ENCODE measurements at places on chromosomes 3 and 15. TPM values are rescaled to one million over a fixed set of nuclear protein-coding genes. Genes with fewer than 3 reads are reported as not detected.

GRCh38 chr15:88894348-88894818 lies 961 bp downstream of the HAPLN3 start:
- peak; percentile 61 for DNase-seq

- DNase-seq, result no peak
Observed at GRCh38 chr15:85782064-85782463, 12.7 kb downstream of the KLHL25 start.

DNA sequence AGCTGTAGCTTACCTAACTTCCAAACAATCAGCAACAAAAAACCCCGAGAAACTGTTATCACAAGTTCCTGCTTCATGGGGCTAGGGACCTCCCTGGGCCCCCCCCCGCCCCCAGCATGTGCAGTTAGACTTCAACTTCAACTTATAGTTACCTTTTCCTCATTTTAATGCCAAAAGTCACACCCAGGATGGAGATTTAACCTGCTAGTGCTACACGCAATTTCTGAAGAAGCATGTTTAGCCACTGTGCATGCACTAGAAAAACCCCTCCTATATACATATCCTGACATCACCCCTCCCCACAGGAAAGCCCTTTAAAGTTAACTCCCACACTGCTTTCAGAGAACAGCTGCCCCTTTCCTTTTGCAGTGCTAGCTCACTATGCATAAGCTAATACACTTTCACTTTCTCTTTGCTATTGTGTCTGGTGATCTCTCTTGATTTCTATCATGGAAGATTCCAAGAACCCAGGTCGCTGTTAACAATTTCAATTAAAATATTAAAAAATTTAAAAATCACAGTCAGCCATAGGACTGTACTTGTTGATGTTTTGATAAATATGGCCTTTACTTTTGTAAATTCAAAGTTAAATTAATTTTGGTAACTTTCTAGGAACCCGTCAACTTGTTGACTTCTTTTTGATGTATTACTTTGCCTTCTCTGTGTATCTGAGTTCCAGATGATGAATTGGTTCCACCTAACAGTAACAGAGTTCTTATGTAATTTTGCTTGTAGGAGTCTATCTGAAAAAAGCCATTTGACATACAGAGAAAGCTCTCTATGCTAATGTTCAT lies 75.2 kb upstream of the ACAD9 start:
- DNase-seq, result peak; percentile 78

DNA sequence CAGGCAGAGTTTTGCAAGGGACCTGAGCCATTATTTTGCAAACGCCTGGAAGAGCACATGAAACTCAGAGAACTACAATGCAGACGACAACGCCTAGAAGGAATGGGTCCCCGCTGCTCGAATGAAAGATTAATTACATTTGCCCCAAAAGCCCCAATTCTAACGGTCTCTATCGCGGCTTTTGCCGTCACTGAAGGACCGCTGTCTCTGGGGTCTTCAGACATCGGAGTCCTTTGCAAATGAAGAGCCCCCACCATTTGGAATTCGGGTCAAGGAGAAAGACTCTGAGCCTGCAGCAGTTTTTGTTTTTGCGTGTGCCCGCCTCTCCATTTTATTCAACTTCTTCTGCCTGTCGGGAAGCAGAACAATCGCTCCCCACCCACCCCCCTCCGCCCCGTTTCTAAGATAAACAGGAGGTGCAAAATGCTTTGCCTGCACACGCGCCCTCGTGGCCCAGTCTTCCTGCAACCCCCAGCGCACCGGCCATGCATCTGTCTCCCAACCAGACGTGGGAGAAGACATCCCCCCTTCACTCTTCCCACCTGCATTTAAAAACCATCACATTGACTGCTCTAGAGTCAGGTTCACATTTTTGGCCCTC lies 13.5 kb downstream of the SOX2 start:
- DNase-seq, result no peak

DNA sequence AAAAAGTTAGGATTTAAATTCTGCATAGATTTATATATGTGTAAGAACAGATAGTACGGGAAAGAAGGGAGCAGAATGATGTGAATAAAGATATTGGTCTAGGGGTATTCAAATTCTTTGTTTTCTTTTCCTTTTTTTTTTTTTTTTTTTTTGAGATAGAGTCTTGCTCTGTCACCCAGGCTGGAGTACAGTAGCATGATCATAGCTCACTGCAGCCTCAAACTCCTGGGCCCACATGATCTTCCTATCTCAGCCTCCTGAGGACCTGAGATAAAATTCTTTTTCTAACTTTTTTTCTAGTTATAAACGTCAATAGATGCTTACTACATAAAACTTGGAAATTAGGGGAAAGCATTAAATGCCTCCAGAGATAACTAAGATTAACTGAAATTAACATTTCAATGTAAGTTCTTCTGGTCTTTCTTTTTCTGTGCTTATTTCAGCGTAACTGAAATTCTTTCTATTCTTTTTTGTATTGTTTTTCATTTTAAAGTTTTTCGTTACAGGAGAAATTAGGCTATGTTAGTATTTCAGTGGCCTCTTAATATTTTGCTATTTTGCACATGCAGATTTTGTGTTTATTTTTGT lies 29.2 kb downstream of the UBE2Q2 start:
- no peak for DNase-seq

DNA sequence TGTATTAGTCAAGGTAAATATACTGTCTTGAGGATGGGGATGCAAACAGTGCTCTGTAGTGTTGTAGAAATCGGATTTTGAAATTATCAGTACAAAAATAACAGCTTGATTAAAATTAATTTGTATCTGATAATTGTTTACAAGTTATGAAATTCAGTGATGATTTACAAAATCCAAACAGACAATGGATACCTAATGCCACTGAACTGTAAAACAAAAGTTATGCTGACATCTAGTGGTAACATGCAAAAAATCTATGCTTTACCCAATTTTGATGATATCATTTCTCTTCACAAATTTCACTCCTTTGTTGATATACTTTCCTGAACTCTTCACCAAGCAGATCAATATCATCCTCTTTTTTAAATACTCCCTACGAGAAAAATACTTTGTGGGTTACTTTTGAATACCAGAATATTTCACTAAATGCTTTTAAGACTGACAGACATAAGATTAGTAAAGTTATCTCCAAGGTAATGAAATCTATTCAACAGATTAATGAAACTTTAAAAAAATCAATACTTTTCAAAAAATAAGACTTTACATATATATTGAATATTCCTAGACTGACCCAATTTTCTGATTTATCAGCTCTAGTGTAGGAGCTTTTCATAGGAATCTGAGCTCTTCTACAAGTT lies 36.0 kb downstream of the MNS1 start:
- DNase-seq, result peak; percentile 46

DNA sequence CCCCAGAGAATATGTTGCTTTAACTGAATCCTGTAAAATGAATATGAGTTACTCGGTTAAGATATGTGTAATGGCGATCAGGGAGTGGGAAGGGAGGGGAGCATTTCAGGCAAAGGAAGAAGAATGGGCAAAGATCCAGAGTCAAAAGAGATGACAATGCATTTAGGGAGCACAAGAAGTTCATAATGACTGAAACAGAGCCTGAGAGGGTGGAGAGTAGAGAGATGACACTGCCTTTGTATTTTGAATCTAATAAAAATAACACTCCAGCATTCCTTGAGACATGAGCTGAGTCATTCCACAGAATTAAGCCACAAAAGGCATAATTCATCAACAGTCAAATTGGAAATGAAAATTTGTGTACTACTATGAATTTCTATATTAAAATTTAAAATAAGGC lies 105.3 kb upstream of the PEX5L start:
- DNase-seq, result no peak

DNA sequence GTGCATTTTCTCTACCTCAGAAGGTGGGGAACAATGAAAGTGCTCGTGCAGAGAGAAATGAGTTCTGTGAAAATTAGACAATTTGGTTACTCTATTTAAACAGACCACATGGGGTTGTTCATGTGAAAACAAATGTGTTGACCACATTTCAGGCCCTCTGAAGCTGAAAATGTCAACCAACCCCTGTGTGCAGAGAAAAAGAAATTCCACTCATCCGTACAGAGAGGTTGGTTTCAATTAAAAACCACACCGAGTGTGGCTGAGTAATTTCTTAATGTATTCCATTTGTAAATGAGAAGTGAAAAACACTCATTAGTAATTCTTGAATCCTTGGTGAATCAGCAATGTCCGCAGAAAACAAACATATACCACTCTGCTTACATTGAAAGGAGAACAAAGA lies 46.9 kb upstream of the SLC7A14 start:
- no peak for DNase-seq

DNA sequence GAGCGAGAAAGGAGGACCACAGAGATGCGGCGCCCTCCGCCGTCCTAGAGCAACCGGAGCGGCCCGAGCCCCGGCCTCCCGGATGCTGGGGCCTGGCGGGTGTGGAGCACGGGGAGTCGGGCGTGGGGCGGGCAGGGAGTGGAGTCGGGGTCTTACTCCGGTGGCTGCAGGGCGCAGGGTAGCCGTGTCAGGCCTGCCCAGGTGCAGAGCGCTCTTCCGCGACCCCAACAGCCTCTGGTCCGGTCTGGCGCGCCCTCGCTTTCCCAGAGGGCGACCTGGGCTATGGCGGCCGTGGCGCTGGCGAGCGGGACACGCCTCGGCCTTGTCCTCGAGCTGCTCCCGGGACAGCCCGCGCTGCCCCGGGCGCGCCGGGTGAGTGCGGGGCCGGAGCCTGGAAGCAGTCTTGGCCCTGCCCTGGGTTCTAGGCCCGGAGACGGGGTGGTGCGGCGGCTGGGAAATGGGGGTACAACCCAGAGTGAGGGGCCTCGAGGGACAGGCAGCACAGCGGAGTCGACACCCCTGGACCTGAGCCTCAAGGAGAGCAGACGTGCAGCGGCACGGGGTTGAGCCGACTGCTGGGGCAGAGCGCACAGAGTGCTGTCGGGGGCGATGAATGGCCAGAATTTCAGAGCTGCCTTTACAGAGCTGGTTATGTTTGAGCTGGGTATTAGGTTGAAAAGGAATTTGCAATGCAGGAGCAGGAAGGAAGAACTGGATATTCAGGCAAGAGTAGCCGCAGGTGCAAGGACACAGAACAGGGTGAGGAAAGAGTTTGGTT lies at the start of gene ZNF662:
ZNF662 (plus strand) TSS at position 73 of the 778 bp plus-strand sequence. CDS start 1,973 bp downstream, outside the sequence.
- peak; percentile 76 for DNase-seq

The TRPM1 gene
- total RNA-seq, result not detected

The KLHL6 gene
- total RNA-seq, result 4.2 TPM

The PLA2G4F gene
- 1.5 TPM for total RNA-seq

The SLC28A1 gene
- total RNA-seq, result not detected

The ACAD9 gene
- total RNA-seq, result 36.7 TPM

The PP2D1 gene
- not detected for total RNA-seq

The EPHB1 gene
- total RNA-seq, result 13.3 TPM

The TEX55 gene
- total RNA-seq, result not detected
